Amniotic stem cell (primary cell): ENCODE measurements at places on chromosomes 6 and 20.
A peak's percentile ranks its signal among the peaks of the same experiment; 100 is the strongest.

GRCh38 chr6:85966828-85967227 is 324.1 kb upstream of the SYNCRIP start:
- no peak for DNase-seq

- DNase-seq: no peak
Observed at GRCh38 chr20:39812116-39812515, 850.0 kb downstream of the DHX35 start.

- DNase-seq: no peak
Observed at GRCh38 chr6:13615792-13616120, 621 bp downstream of the NOL7 start.

DNA sequence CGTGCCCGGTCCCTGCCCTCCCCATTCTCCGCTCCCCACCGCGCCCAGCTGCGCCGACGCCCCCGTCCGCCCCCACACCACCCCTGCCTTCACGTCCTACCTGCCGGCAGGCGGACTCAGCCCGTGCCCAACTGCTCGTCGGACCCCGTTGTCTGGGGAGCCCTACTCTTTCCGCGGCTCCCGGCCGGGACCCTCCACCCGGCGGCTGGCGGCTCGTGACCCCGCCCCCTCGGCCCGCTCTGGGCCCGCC is at the start of gene SERAC1:
Gene SERAC1, minus strand, starts transcription at position 223 of the 250 bp plus-strand sequence. CDS start 9,899 bp downstream, outside the sequence.
- DNase-seq: no peak

- no peak for DNase-seq
Observed at GRCh38 chr20:49813305-49813974, 812 bp downstream of the SLC9A8 start.

DNA sequence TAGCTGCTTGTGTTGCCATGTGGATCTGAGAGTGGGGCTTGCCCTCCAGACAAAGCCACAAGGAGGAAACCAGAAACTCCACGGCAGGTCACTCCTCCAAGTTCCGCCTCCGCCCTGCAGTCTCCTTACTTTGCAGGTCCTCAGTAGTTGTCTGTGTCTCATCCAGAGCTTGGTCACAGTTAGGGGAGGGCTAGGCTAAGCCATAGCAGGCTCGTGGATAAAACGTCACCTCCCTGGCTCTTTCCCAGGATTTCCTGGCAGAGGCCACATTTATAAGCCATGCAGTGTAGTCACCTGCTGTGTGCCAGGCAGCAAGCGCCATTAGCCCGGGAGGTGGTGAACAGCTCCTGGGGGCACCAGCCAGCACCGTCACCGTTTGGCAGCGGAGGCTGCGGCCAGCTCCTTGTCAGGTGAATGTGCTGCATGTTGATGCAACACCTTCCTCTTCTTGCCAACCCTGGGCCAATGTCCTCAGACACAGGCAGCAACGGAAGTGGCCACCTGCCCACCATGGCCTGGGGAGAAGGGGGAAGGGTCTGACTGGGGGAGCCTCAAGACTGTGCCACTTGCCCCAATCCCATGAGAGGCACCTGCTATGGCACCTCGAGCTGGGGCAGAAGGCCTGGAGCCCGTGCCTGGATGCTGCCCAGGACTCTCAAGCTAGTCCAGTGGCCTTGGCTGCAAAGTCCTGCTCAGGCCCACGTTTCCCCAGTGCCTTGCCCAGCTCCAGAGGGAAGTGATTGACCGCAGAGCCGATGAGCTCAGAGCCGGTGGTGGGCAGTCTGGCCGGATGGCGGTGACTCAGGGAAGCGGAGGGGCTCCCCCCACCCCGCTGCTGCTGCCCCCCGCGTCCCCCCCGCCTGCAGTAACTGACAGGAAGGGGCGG is 39.0 kb upstream of the SLCO4A1 start:
- no peak for DNase-seq

GRCh38 chr6:44464527-44465310 is 77.2 kb downstream of the CDC5L start:
- DNase-seq: no peak

GRCh38 chr20:4774207-4774606 is 52.5 kb downstream of the PRND start:
- DNase-seq: no peak

DNA sequence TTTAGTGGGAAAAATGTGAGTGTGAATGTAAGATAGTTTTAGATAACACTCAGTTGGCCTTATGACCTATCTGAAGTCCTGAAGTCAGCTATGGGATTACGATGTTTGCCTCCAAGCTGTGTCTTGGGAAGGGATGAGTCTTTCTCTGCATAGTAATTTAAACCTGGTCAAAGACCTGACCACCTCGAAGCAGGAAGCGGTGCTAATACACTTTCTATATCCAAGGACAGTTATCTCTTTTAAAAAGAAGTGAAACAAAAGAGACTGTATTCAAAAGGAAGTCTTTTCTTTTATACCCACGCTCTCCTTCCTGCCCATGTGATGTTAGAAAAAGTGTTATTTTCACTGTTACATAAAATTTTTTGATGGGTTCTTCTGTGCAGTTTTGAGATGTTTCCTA is 94.9 kb downstream of the JARID2 start:
- DNase-seq: no peak

GRCh38 chr6:16635291-16635809 is 125.9 kb downstream of the ATXN1 start:
- no peak for DNase-seq

DNA sequence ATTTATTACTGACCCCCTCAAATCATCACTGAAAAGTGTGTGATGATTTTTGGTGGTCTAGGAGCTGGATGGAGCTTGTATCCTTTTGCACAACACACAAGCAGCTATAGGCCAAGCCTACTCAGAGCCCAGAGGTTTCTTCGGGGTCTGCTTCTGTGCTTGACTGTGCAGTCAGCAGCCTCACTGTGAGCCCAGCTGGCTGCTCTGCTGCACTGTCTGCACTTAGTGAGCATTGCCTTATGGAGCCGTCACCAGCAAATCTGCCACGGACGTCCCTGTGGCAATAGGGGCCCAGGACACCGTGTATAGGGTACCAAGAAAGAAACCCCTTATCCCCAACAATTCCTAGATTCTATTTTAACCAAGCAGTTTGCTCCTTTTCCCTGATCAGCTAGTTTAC is 38.6 kb upstream of the GMPR start:
- DNase-seq: no peak

DNA sequence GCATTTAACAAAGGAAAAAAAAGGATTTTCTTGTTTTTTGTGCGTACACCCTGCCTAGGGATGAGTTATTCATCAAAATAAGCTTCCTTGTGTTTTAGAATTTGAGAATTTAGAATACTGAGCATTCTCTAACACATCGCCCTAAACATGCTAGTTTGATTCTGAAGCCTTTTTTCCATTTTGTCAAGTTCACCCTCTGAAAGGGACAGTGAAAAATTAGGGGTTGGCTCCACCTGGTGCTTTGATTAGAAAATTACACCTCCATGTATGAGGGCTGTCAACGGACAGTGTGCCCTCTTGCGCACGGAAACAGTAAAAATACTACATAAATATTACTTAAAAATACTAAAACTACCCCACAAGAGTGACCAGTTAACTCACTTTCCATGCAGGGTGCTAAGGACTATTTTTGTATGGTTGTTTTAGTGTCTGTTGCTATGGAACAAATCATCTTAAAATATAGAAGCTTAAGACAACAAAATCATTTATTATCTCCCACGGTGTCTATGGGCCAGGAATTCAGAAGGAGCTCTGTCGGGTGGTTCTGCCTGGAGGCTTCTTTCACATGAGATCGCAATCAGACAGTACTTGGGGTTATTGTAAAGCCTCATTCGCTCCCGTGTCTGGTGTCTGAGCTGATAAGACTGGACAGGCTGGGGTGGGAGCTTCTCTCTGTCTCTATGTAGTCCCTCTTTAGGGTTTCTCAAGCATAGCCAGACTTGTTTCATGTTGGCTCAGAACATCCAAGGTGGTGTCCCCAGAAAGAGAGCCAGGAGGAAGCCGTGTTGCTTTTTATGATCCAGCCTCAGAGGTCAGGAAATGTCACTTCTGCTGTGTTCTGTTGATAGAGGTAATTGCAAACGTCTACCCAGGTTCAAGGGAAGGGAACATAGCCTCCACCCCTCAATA is 41.1 kb upstream of the TMEM170B start:
- peak; percentile 60 for DNase-seq

DNA sequence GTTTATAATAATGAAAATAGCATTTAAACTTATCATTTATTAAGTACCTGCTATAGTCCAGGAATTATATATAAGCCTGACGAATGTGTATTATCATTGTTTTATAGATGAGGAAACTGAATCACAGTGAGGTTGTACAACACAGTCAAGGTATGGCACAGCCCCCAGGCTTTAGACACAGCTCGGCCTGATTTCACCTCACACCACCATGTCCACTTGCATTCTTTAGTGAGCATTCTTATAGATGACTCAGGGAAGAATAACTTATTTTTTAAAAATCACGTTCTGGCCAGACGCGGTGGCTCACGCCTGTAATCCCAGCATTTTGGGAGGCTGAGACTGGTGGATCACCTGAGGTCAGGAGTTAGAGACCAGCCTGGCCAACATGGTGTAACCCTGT is 289.0 kb downstream of the SYNE1 start:
- DNase-seq: no peak

DNA sequence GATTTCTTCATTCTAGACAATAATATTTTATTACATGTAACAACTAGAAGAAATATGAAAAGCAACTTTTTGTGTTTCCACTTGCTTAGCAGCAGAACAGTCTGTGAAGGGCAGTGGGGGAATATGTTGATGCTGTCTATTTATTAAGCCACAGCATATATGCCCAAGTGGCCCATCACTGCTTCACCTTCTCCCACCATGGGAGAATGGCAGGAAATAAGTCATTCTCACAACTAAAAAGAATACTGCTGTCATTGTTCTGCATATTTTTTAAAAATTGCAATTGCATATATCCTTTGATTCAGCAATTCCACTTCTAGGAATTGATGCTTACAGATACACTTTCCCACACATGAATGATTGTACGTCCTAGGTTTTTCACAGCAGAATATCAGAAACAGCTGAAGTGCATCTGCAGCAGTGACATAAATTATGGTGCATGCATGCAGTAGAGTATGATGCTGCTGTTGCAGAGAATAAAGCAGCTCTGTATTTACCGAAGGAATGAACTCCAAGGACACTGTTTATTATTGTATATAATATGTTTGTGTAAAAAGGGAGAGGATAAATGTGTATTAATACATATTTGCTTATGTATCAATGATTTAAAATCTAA is 26.8 kb downstream of the KIF3B start:
- no peak for DNase-seq

DNA sequence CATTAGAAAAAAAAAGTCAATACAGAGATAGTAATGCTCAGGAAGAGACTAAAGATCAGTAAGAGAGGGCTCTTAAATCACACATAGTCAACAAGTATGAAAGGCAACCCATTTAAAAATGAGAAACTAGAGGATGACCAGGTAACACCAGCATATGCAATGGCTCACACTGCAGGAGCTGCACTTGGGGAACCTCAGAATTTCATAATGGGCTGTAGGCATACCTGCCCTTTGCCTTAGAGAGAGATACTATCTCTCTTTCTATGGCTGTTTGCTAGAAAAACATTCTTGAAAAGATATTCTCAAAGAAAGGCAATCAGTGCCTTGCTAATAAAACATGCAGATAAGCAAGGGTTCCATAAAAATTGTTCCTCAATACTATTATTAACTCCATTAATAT is 33.2 kb downstream of the HMGCLL1 start:
- no peak for DNase-seq

DNA sequence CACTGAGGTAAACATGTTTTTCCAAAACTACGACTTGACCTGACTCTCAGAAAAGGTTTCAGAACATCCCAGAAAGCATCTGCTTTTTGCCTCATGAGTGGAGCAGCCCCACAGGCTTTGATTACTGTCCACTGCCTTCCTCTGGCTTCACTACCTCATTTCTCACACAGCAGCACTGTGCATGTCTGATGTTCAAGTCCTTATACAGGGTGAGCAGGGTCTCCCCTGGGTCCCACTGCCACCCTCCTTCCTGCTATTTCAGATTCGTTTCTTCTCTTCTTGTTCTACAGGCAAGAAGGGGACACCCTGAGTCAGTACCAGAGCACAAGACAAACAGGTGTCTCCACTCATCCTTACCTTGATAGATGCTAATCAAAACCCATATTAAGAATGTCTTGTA is 64.7 kb upstream of the NFATC2 start:
- DNase-seq: no peak

DNA sequence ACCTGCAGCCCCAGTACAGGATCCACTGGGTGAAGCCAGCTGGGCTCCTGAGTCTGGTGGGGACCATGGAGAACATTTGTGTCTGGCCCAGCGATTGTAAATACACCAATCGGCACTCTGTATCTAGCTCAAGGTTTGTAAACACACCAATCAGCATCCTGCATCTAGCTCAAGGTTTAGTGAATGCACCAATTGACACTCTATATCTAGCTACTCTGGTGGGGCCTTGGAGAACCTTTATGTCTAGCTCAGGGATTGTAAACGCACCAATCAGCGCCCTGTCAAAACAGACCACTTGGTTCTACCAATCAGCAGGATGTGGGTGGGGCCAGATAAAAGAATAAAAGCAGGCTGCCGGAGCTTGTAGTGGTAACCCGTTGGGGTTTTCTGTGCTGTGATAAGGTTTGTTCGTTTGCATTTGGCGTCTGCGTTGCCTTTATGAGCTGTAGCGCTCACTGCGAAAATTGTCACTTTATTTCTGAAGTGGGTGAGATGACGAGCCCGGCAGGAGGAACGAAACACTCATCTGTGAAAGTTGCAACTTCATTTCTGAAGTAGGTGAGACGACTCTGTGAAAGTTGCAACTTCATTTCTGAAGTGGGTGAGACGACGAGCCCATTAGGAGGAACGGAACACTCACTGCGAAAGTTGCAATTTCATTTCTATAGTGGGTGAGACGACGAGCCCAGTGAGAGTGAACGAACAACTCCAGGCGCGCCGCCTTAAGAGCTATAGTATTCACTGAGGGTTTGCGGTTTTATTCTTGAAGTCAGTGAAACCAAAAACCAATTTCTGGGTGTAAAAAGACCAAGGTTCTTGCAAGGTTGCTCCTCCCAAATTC is 31.1 kb downstream of the SERPINB6 start:
- no peak for DNase-seq

DNA sequence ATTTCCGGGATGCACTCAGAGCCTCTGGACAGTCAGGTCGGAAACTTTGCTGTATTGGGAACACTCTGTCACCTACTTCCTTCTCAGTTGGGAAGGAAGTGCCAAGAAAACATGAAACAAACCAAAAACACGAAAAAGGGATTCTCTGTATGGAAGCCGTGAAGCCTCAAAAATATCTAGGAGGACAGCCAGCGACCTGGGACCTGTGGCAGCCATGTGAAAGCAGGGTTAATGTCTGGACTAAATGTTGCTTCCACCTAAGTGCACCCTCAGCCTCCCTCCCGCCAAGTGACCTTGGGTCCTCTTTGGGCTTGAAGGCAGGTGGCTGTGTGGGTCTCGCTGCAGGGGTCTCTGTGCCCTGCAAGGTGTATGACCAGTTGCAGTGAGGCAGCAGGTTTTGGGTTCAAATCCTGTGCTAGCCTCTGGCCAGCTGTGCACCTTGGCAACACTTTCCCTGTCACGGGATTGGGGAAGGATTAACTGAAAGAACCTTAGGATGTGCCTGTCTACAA is 851 bp downstream of the MAVS start:
- DNase-seq: no peak

DNA sequence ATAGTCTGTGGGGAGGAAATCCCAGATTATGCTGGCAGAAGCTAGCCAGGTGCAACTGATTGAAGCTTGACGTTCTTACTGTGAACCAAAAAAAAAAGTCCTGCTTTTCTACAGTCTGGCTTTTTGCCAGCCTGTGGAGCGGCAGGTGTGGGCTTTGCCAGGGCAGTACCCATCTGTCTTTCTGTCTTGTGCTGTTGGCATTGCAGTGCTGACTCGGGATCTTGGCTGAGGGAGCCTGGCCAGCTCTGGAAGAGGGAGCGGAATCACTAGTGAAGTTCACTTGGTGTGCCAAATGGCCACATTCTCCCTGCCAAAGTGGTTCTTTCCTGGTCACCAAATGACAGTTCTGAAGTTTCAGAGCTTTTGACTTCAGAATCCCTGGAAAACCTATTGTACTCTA is 5.0 kb downstream of the KIF3B start:
- no peak for DNase-seq
